ENCODE measurements at places on chromosomes 1 and 21. TPM values are rescaled to one million over a fixed set of nuclear protein-coding genes. Genes with fewer than 3 reads are reported as not detected.

Gene RNU11
- total RNA-seq: not detected

DNA sequence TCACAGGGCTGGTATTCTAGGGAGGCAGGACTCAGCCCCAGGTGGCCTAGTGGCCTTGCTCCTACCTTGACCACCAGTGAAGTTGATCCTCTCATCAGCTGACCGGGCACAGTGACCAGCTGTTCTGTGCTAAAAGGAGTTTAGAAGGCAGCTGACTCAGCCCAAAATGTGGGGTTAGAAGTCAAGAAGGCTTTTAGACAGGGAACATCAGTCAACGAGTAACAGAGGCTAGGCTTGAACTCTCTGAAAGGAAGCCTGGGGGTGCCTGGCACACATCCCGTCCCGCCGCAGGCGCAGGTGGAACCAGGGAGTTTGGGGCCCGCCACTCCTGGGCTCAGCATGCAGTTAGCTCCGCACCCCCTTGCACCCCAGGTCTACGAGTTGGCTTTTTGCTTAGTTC is 114.9 kb upstream of the SLC45A1 start:
- DNase-seq: no peak
- H3K4me1 ChIP-seq: peaks cover under 1% of the 10 kb centered on the region
- no peaks in the 10 kb centered on the region for H3K27me3 ChIP-seq
- H3K36me3 ChIP-seq: no peaks in the 10 kb centered on the region
- no peak overlapping the region for H3K4me3 ChIP-seq

DNA sequence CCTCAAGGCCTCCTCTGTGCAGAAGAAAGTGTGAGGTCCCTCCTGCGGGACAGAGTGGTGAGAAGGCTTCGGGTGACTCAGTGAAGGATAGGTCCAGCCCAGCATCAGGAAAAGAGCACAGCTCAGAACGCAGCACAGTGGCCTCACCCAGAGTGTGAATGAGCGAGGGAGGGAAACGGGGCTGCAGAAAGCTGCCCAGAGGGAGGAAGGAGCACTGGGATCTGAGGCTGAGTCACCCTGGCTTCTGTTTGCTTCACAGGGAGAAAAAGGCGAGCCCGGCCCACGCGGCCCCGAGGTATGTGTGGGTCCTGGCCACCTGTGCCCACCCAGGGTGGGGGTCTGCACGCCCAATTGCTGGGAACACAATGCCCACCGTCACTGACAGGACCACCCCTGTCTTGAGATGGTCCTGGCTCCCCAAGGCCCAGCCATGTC is 24.3 kb downstream of the COL6A2 start:
- H3K4me3 ChIP-seq: no peak overlapping the region
- no peaks in the 10 kb centered on the region for H3K4me1 ChIP-seq
- H3K36me3 ChIP-seq: no peaks in the 10 kb centered on the region
- DNase-seq: no peak
- no peak overlapping the region for H3K27ac ChIP-seq
- no peaks in the 10 kb centered on the region for H3K27me3 ChIP-seq

Gene IPP
- 14.7 TPM for total RNA-seq

- no peaks in the 10 kb centered on the region for H3K4me1 ChIP-seq
- H3K36me3 ChIP-seq: peaks cover 53% of the 10 kb centered on the region
- no peak overlapping the region for H3K27ac ChIP-seq
- no peaks in the 10 kb centered on the region for H3K27me3 ChIP-seq
Measured at GRCh38 chr1:39752703-39753102, 14.0 kb downstream of the PPIE start.

GRCh38 chr1:89069951-89070350 is 4.9 kb upstream of the GBP1 start:
- peak overlapping the region; percentile 84 for H3K27ac ChIP-seq
- H3K36me3 ChIP-seq: peaks cover 6% of the 10 kb centered on the region

Gene SYCP1
- total RNA-seq: not detected

- DNase-seq: peak; percentile 98
- H3K36me3 ChIP-seq: peaks cover 48% of the 10 kb centered on the region
- H3K4me1 ChIP-seq: peaks cover 45% of the 10 kb centered on the region
- H3K27me3 ChIP-seq: no peaks in the 10 kb centered on the region
Measured at GRCh38 chr1:6026095-6026809, 19.4 kb upstream of the KCNAB2 start.

- no peaks in the 10 kb centered on the region for H3K4me1 ChIP-seq
- H3K27me3 ChIP-seq: no peaks in the 10 kb centered on the region
- H3K36me3 ChIP-seq: peaks cover 2% of the 10 kb centered on the region
- no peak overlapping the region for H3K27ac ChIP-seq
- no peak for DNase-seq
Measured at GRCh38 chr1:100188617-100189016, 10.6 kb upstream of the LRRC39 start.

GRCh38 chr1:42873670-42874069 is 27.3 kb downstream of the ZNF691 start:
- no peak overlapping the region for H3K27ac ChIP-seq
- H3K36me3 ChIP-seq: peaks cover 1% of the 10 kb centered on the region
- no peaks in the 10 kb centered on the region for H3K4me1 ChIP-seq
- DNase-seq: no peak
- H3K27me3 ChIP-seq: no peaks in the 10 kb centered on the region

DNA sequence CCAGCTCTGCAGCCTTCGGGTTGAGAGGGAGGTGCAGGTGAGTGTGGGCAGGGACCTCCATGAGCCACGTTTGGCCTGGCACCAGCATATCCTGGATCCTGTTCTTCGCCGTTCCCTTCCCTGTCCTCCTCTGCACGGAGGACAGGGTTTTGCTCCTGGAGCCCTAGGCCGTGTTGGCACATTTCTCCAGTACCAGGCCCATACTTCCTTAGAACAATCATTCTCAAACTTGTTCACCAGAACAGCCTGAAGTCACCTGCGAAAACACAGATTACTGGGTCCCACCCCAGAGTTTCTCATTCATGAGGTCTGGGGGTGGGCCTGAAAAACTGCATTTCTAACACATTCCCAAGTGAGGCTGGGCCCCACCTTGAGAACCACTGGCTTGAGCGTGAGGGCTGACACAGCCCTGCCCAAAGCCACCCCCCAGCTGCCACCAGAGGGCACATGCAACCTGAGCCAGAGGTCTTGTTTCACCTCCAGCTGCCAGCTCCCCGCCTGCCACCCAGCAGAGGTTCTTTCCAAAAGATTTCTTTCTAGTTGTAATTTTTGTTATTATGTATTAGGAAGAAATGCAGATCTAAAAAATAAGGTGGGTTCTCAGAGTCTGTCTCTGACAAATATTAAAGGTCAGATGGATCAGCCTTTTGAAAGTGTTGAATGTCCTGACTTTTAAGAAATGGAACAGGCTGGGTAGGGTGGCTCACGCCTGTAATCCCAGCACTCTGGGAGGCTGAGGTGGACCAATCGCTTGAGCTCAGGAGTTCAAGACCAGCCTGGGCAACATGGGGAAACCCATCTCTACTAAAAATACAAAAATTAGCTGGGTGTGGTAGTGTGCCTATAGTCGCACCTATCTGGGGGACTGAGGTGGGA is 39.6 kb upstream of the LDLRAP1 start:
- no peak overlapping the region for H3K27ac ChIP-seq
- peak; percentile 82 for DNase-seq
- H3K4me3 ChIP-seq: no peak overlapping the region
- H3K4me1 ChIP-seq: peaks cover 14% of the 10 kb centered on the region
- H3K27me3 ChIP-seq: no peaks in the 10 kb centered on the region
- peaks cover 2% of the 10 kb centered on the region for H3K36me3 ChIP-seq

GRCh38 chr21:36932161-36932816 is 34.2 kb downstream of the HLCS start:
- no peak for DNase-seq
- no peaks in the 10 kb centered on the region for H3K27me3 ChIP-seq
- H3K36me3 ChIP-seq: peaks cover 11% of the 10 kb centered on the region
- no peaks in the 10 kb centered on the region for H3K4me1 ChIP-seq

- no peaks in the 10 kb centered on the region for H3K4me1 ChIP-seq
- H3K36me3 ChIP-seq: no peaks in the 10 kb centered on the region
- peaks cover 5% of the 10 kb centered on the region for H3K27me3 ChIP-seq
- no peak overlapping the region for H3K27ac ChIP-seq
Measured at GRCh38 chr1:185939142-185939541, 205.0 kb downstream of the HMCN1 start.

DNA sequence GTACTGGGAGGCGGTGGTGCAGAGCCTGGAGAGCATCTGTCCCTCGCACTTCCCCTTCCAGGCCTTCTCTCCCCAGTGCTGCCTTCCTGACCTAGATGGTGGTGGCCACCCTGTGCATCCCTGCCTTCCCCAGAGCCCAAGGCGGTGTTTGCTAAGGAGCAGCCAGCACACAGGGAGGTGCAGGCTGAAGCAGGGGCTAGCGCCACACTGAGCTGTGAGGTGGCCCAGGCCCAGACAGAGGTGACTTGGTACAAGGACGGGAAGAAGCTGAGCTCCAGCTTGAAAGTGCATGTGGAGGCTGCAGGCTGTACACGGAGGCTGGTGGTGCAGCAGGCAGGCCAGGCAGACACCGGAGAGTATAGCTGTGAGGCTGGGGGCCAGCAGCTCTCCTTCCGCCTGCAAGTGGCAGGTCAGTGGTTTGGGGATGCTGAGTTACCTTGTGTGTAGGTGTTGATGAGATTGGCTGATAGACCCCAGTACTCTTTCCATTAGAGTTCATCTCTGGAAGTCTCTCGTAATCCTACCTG is 51.6 kb downstream of the OBSCN start:
- no peaks in the 10 kb centered on the region for H3K27me3 ChIP-seq
- no peaks in the 10 kb centered on the region for H3K4me1 ChIP-seq
- no peak overlapping the region for H3K27ac ChIP-seq
- no peak for DNase-seq

Gene NT5C1A
- not detected for total RNA-seq

GRCh38 chr1:81729818-81730217 is 70.9 kb upstream of the ADGRL2 start:
- no peaks in the 10 kb centered on the region for H3K27me3 ChIP-seq
- H3K4me3 ChIP-seq: no peak overlapping the region
- H3K4me1 ChIP-seq: no peaks in the 10 kb centered on the region
- DNase-seq: no peak
- no peak overlapping the region for H3K27ac ChIP-seq

GRCh38 chr21:35059742-35060141 is 10.6 kb upstream of the RUNX1 start:
- peaks cover 1% of the 10 kb centered on the region for H3K27me3 ChIP-seq
- H3K4me1 ChIP-seq: peaks cover 22% of the 10 kb centered on the region
- H3K36me3 ChIP-seq: no peaks in the 10 kb centered on the region
- no peak overlapping the region for H3K27ac ChIP-seq
- DNase-seq: no peak

Gene CCDC17
- 1.9 TPM for total RNA-seq

Gene DYNLT5
- not detected for total RNA-seq

DNA sequence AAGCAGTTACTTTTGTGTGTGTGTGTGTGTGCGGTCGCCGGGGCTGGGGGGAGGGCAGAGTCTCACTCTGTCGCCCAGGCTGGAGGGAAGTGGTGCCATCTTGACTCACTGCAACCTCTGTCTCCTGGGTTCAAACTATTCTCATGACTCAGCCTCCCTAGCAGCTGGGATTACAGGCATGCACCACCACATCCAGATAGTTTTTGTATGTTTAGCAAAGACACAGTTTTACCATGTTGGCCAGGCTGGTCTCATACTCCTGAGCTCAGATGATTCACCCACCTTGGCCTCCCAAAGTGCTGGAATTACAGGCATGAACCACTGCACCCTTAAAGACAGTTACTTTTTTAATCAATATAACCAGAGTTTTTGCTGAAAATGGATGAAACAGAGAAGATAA is 207.0 kb downstream of the PTPRC start:
- H3K4me3 ChIP-seq: no peak overlapping the region
- no peak overlapping the region for H3K27ac ChIP-seq
- no peaks in the 10 kb centered on the region for H3K27me3 ChIP-seq

- H3K4me1 ChIP-seq: peaks cover 17% of the 10 kb centered on the region
- H3K36me3 ChIP-seq: no peaks in the 10 kb centered on the region
- H3K4me3 ChIP-seq: no peak overlapping the region
Measured at GRCh38 chr1:93815366-93816110, 63.5 kb downstream of the DNTTIP2 start.

Gene RIPPLY3
- not detected for total RNA-seq

Gene SDE2
- total RNA-seq: 15.5 TPM

DNA sequence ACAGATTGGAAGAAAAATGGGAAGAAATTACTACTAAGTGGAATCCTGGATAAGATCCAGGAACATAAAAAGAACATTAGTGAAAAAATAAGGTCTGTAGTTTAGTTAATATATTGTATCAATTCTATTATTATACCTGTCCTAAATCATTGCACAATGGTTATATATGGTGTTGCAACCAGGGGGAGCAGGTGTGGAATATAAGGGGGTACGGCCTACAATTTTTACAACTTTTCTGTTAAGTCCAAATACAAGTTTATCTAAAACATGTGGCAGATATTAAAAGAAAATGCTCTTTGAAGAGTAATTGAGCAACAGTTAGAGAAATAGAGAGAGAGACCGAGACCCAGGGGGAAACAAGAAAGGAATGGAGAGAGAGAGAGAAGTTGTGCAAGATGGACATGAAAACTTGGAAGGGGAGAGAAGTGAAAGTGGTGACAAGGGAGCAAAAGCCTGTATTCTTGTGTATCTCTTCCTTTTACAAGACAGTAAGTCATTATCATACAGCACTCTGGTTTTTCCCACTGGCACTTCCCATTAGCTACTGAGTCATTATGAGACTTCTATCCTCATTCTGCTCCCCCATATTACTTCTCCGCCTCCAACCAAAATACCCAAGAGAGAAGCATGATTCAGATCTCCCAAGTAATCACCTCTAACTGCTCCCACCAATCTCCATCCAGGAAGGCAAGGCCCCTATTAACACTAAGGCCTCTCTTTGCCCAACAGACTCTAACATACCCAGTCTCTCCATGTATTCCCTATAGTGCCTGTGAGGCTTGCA is 22.3 kb upstream of the TRAF3IP3 start:
- no peak overlapping the region for H3K4me3 ChIP-seq
- DNase-seq: no peak
- H3K4me1 ChIP-seq: peaks cover 38% of the 10 kb centered on the region
- H3K27me3 ChIP-seq: no peaks in the 10 kb centered on the region

DNA sequence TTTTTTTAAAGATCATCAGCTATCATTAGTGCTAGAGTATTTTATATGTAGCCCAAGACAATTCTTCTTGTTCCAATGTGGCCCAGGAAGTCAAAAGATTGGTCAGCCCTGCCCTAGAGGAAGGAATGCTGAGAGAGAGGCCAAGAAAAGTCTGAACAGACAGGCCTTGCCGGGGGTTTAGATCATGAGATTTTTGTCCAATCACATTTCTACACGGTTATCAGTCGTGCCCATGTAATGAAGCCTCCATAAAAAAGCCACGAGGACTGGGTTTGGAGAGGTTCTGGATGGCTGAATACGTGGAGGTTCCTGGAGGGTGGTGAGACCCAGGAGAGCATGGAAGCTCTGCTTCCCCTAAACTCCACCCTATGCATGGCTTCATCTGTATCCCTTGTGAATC is 24.3 kb upstream of the ENO1 start:
- no peak for DNase-seq
- peaks cover 33% of the 10 kb centered on the region for H3K36me3 ChIP-seq
- H3K27ac ChIP-seq: peak overlapping the region; percentile 68
- peaks cover 59% of the 10 kb centered on the region for H3K4me1 ChIP-seq
- no peaks in the 10 kb centered on the region for H3K27me3 ChIP-seq

Gene LRRN2
- not detected for total RNA-seq

DNA sequence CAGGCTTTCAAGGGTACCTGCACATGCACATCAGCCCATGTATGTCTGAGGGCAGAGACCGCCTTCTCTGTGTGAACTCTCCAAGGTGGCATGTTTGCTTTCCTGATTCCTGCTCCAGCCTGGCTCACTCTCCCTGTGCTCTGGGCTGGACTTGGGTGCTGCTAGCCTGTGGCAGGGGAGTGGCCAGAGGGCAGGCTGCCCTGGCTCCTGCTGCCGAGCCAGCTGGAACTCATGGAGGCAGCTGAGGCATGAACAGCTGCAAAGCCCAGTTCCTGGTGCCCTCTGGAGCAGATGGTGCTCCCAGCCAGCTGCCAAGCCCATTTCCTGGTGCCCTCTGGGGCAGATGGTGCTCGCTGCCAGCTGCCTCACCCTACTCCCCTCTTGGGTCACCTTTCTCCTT is 7.6 kb downstream of the UBL4B start:
- H3K36me3 ChIP-seq: peaks cover 3% of the 10 kb centered on the region
- peaks cover 8% of the 10 kb centered on the region for H3K27me3 ChIP-seq
- H3K27ac ChIP-seq: no peak overlapping the region
- DNase-seq: no peak
- no peak overlapping the region for H3K4me3 ChIP-seq
- peaks cover 12% of the 10 kb centered on the region for H3K4me1 ChIP-seq

All from activated CD8-positive, alpha-beta T cell treated with anti-CD3 and anti-CD28 coated beads for 36 hours (primary cell).